ENCODE measurements at places on chromosomes 16 and 17.

DNA sequence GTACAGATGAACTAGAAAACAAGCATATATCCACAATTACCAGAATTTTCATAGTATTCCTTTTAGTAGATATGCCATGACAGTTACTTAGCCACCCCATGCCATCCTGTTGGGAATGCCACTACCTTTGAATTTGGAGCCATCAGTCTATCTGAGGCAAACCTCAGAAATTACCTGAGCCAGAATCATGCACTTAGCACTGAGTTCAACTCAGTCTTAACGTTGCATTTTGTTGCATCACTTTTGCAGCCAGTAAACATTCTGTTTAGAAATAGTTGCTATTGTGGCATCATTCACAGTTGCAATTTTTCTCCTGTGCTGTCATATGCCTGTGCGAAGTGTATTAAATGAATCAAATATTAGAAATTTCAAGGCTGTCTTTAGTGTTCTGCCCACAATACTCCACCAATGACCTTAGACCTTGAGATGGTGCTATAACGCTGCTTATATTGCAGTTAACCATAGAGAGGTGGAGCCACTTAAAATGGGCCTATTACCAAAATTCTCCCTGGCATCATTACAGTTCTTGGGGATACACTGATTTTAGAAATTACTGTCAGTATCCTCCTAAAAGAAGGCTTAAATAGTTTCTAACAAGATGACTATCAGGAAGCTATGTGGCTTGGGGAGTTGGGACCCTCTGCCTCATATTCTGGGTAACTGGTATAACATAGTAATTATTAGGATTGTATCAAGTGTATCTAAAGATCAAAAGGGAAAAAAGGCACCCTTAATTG is 11.1 kb downstream of the PTRH2 start:
- no peak for DNase-seq

GRCh38 chr16:61237884-61238485 is 798.3 kb downstream of the CDH8 start:
- DNase-seq, result no peak

DNA sequence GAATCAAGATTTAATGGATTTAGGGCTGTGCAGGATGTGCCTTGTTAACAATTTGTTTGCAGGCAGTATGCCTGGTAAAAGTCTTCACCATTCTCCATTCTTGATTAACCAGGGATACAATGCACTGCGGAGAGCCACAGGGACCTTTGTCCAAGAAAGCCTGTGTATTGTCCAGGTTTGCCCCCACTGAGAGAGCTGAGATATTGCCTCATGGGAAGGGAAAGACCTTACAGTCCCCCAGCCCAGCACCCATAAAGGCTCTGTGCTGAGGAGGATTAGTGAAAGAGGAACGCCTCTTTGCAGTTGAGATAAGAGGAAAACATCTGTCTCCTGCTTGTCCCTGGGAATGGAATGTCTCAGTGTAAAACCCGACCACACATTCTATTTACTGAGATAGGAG is 2169.6 kb downstream of the TP53TG3F start:
- no peak for DNase-seq

DNA sequence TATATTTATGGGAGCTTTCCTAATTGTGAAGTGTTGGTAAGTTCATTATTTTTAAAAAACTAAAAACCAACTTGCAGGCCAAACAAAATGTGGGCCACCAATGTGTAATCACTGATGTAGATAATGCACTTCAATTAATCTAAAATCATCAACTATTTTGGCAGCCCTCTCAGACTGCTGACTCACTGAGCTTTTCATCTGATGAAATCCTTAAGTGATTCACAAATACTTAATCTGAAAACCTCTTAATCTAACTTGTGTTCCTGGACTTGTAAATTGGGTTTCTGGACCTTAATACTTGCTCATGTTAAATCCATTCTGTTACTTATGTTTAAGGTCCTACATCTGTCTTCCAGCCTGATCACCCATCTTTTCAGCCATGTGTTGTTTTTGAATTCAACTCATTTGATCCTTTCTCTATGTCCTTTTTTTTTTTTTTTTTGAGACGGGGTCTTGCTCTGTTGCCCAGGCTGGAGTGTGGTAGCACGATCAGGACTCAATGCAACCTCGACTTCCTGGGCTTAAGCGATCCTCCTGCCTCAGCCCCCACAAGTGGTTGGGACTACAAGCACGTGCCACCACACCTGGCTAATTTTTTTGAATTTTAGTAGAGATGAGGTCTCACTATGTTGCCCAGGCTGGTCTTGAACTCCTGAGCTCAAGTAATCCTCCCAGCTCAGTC is 39.0 kb downstream of the PRKCB start:
- no peak for DNase-seq

- DNase-seq, result no peak
Observed at GRCh38 chr17:59641799-59642484, 22.2 kb downstream of the CLTC start.

- no peak for DNase-seq
Observed at GRCh38 chr17:79985361-79985942, 50.2 kb downstream of the TBC1D16 start.

- DNase-seq, result no peak
Observed at GRCh38 chr17:5561736-5562571, 22.4 kb downstream of the NLRP1 start.

DNA sequence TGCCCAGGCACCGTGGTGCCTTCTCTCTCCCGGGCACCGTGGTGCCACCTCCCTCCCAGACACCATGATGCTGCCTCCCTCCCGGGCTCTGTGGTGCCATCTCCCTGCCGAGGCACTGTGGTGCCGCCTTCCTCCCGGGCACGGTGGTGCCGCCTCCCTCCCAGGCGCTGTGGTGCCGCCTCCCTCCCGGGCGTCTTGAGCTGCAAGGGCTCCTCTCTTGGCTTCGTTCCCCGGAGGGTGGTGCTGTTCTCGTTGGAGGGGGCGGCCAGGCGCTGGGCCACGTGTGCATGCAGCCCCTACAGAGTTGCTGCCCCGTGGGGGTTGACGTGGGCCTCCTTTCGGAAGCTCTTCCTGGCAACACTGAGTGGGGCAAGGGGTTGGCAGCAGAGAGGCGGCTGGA is 8.2 kb downstream of the CENPX start:
- no peak for DNase-seq

GRCh38 chr16:79463841-79464240 is 136.7 kb downstream of the MAF start:
- no peak for DNase-seq

Data from NCI-H1694 (cell line).